CD8-positive, alpha-beta memory T cell (primary cell): ENCODE measurements at places on chromosomes 6 and 20. TPM values are rescaled to one million over a fixed set of nuclear protein-coding genes. Genes with fewer than 3 reads are reported as not detected.

- no peak overlapping the region for H3K27ac ChIP-seq
- no peaks in the 10 kb centered on the region for H3K4me1 ChIP-seq
- DNase-seq, result no peak
- no peaks in the 10 kb centered on the region for H3K27me3 ChIP-seq
- no peaks in the 10 kb centered on the region for H3K36me3 ChIP-seq
Measured at GRCh38 chr6:70903665-70904452, 53.0 kb downstream of the B3GAT2 start.

The TOX2 gene
- total RNA-seq, result 0.39 TPM

The TP53TG5 gene
- total RNA-seq, result not detected

- H3K27me3 ChIP-seq, result no peaks in the 10 kb centered on the region
- no peak overlapping the region for H3K4me3 ChIP-seq
- H3K4me1 ChIP-seq, result no peaks in the 10 kb centered on the region
- H3K36me3 ChIP-seq, result no peaks in the 10 kb centered on the region
Measured at GRCh38 chr6:93317592-93317991, 101.8 kb downstream of the EPHA7 start.

DNA sequence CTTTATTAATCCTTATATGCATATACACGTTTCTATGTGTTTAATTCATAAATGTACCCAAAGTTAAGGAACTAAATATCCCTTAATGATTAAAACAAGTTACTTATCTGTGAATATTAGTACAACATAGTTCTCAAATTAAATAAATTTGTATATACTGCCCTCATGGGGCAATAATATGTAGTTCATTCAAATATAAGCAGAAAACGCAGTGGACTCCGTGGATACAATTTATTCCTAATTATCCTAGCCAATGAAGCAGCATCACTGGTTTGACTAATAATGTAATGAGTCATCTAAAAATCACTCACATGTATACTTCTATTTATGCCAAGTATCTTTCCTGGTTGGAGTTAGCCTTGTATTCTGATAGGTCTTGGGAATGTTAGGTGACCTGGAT lies 111.6 kb downstream of the TBC1D32 start:
- no peaks in the 10 kb centered on the region for H3K27me3 ChIP-seq
- DNase-seq, result no peak
- no peak overlapping the region for H3K27ac ChIP-seq
- no peak overlapping the region for H3K4me3 ChIP-seq

GRCh38 chr6:127192911-127193541 lies 73.6 kb upstream of the RNF146 start:
- no peak overlapping the region for H3K27ac ChIP-seq
- no peaks in the 10 kb centered on the region for H3K27me3 ChIP-seq
- H3K36me3 ChIP-seq, result no peaks in the 10 kb centered on the region
- no peaks in the 10 kb centered on the region for H3K4me1 ChIP-seq
- H3K4me3 ChIP-seq, result no peak overlapping the region
- DNase-seq, result no peak

The PRDM13 gene
- not detected for total RNA-seq

GRCh38 chr20:17966432-17967310 lies 1.9 kb downstream of the SNX5 start:
- peak overlapping the region; percentile 90 for H3K27ac ChIP-seq
- peak overlapping the region; percentile 95 for H3K4me3 ChIP-seq
- peaks cover 64% of the 10 kb centered on the region for H3K4me1 ChIP-seq
- no peaks in the 10 kb centered on the region for H3K27me3 ChIP-seq
- no peaks in the 10 kb centered on the region for H3K36me3 ChIP-seq

The CTNNBL1 gene
- total RNA-seq, result 86.8 TPM

DNA sequence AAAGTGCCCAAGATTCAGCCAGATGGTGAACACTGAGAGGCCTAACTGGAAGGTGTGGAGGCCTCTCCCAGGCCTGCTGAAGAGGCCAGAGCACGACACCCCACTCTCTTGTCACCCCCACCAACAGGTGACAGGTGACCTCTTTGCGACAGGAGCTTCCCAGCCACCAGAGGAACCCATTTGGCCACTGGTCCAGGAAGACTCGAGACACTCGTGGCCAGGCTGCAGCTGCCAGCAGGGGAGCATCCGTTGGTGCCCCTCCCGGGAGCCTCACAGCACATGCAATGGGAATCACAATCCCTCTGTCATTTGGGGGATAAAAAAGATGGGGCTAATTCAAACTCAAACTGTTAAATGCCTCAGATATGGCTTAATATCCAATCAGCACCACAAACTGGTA lies 163.4 kb downstream of the INSM1 start:
- no peak overlapping the region for H3K27ac ChIP-seq
- no peak for DNase-seq
- H3K4me3 ChIP-seq, result no peak overlapping the region
- peaks cover 3% of the 10 kb centered on the region for H3K36me3 ChIP-seq

The BPIFA1 gene
- total RNA-seq, result not detected

DNA sequence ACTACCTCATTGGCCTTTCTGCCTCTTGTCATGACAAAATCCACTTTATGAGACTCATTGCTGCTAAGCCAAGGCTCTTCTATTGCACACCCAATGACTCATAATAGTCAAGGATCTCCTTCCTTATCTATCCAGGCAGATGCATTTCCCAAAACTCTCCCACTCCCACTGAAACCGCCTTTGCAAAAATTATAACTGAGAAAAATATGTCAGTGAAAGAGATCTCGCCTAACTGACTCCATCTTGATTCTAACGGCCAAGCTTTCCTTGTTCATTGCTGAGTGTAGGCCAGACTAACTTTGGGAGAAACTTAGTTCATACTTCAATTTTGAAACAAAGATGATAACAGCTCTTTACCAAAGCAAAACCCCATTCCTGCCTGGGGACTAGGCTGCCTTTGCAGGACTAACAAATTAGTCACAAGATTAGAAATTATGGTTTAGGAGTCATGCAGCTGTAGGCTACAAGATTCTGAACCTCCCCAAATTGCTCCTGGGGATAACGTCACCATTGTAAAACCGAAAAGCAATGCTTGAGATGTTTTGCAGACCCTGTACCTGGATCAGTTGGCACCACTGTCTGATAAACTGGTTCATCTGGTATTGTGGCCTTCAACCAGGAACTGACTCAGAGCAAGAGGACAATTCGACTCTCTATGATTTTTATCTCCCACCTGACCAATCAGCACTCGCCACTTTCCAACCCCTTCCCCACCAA lies 47.1 kb downstream of the HAO1 start:
- H3K4me1 ChIP-seq, result no peaks in the 10 kb centered on the region
- H3K36me3 ChIP-seq, result no peaks in the 10 kb centered on the region
- no peak for DNase-seq
- no peak overlapping the region for H3K4me3 ChIP-seq
- no peaks in the 10 kb centered on the region for H3K27me3 ChIP-seq
- no peak overlapping the region for H3K27ac ChIP-seq

The FGD2 gene
- total RNA-seq, result 1.2 TPM

DNA sequence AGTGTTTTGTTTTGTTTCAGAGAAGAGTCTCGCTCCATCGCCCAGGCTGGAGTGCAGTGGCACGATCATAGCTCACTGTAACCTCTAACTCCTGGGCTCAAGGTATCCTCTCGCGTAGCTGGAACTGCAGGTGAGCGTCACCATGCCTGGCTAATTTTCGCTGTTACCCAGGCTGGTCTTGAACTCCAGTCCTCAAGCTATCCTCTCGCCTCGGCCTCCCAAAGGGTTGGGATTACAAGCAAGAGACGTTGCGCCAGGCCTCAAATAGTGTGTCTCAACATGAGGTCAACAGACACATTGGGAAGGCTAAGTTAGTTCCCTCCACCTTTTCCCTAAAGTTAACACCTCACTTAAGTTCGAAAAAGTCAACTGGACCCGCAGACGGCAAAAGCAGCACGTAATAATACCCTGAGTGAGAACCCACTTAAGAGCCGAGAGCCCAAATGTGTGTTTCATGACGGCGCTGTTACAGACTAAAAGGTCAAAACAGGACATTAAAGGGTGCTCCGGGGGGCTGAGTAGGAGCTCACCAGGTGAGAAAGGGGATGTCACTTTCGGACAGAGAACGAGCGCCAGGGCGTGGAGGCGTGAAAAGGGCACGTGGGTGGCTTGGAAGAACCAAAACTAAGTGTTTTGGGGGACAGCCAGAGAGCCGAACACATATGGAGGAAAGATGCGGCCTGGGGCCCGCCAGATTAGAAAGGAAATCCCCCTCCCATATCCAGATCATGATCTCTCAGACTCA lies 499 bp downstream of the TTI1 start:
- peak overlapping the region; percentile 96 for H3K4me3 ChIP-seq
- no peaks in the 10 kb centered on the region for H3K27me3 ChIP-seq
- peaks cover 58% of the 10 kb centered on the region for H3K4me1 ChIP-seq
- peak overlapping the region; percentile 95 for H3K27ac ChIP-seq
- DNase-seq, result no peak

The KHDRBS2 gene
- total RNA-seq, result not detected

DNA sequence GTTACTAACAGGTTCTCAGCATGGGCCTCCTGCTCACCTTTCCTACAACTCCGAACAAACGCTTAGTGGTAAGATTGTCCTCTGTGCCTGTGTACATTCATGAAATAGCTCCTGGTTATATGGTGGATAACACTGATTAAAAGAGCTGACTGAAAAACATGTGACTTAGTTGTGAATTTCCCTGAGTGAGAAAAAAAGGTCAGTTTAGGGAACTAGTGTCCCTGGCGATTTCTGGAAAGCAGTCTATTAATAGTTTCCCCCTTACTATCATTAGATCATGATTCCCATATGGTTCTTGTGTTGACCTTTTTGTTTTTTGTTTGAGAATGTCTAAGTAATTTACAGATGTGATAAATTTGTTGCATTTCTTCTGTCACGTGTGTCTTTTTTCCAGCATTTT lies 15.6 kb downstream of the SNRPC start:
- no peak overlapping the region for H3K27ac ChIP-seq
- no peak overlapping the region for H3K4me3 ChIP-seq
- no peaks in the 10 kb centered on the region for H3K4me1 ChIP-seq
- peaks cover 40% of the 10 kb centered on the region for H3K36me3 ChIP-seq
- no peaks in the 10 kb centered on the region for H3K27me3 ChIP-seq

DNA sequence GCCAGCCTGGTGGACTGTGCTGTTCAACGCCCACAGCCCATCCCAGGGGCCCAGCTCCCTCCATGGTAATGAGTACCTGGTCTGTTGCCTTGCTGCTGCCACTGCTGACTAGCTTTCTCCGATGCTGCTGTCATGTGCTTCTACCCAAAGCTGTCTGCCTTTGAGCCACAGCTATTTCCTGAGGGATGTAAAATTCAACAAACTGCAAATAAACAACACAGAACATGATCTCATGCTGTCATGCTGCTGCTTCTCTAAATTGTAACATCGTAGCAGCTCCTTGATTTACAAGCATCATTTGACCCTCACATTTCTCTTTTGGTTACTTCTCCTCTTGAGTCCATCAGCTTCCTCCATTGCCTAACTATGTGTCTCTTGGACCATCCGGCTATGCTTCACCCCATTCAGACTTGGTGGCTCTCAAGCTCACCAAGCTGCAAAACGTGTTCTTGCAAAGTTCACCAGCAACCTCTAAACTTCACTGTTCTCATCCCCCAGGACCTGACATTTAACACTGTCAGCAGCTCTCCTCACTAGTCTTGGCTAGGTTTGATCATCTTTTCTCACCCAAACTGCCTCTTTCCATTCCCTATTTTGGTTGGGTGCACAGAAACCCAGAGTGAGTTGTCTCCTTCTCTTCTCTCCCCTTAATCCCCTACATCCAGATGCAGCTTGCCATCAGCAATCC lies 54.6 kb downstream of the FYN start:
- H3K36me3 ChIP-seq, result no peaks in the 10 kb centered on the region
- H3K4me3 ChIP-seq, result peak overlapping the region; percentile 2
- H3K27me3 ChIP-seq, result no peaks in the 10 kb centered on the region
- no peak for DNase-seq
- H3K4me1 ChIP-seq, result peaks cover 63% of the 10 kb centered on the region

GRCh38 chr6:157064502-157064901 lies 258.8 kb downstream of the TMEM242 start:
- no peak for DNase-seq
- H3K27me3 ChIP-seq, result no peaks in the 10 kb centered on the region
- H3K36me3 ChIP-seq, result no peaks in the 10 kb centered on the region

DNA sequence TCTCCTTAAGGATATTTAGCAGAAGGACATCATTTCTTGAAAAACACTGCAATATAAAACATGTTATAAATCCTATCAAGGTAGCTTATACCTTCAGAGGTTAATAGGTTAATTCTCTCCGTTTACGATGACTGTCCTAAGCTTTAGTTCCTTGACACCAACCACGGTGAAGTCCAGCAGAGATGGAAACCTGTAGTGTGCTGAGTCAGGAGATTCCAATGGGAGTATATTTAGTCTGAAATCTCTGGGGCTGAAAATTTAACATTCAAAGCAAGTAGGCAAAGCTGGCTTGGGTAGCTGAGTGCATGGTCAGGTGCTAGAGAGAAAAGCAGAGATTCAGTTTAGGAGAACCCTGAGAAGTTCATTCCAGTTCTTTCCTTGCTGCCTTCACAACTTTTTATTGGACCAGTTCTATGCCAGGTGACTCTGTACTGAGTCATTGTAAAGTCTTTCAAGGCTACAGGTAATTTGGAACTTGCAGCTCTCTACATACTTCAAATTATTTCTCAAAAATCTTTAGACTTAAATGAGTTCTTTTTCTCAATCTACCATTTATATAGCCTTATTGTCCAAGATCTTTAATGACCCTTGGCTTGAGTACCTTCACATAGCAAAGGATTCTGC lies 1009.4 kb upstream of the FLRT3 start:
- H3K36me3 ChIP-seq, result no peaks in the 10 kb centered on the region
- H3K4me1 ChIP-seq, result no peaks in the 10 kb centered on the region
- no peak overlapping the region for H3K4me3 ChIP-seq

GRCh38 chr6:90383196-90383822 lies 86.7 kb upstream of the BACH2 start:
- no peaks in the 10 kb centered on the region for H3K27me3 ChIP-seq
- peaks cover 13% of the 10 kb centered on the region for H3K4me1 ChIP-seq
- H3K4me3 ChIP-seq, result no peak overlapping the region
- DNase-seq, result peak; percentile 23
- no peaks in the 10 kb centered on the region for H3K36me3 ChIP-seq

DNA sequence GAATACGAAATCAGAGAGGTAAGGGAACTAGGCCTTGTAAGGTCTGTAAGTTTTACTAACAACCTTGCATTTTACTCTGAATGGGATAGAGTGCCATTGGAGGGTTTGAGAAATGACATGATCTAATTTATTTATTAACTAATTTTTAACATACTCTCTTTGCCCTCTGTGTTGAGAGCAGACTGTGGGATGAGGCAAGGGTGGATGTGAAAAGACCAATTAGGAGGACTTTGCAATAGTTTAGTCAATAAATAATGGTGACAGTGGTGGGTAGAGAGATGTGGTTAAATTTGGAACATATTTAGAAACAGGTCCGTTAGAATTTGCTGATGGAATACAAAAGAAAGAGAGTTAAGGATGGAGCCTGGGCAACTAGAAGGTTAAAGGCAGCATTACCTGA lies 60.0 kb downstream of the MKKS start:
- H3K4me3 ChIP-seq, result no peak overlapping the region
- no peak overlapping the region for H3K27ac ChIP-seq
- no peaks in the 10 kb centered on the region for H3K36me3 ChIP-seq
- H3K4me1 ChIP-seq, result no peaks in the 10 kb centered on the region

GRCh38 chr20:44027343-44028002 lies 112.8 kb downstream of the TOX2 start:
- H3K4me1 ChIP-seq, result peaks cover 27% of the 10 kb centered on the region
- H3K27ac ChIP-seq, result no peak overlapping the region
- no peak for DNase-seq
- no peaks in the 10 kb centered on the region for H3K27me3 ChIP-seq
- no peaks in the 10 kb centered on the region for H3K36me3 ChIP-seq
